ENCODE measurements at places on chromosomes 11 and 22.
A peak's percentile ranks its signal among the peaks of the same experiment; 100 is the strongest.

GRCh38 chr11:69915151-69915500 is 95.9 kb upstream of the FGF3 start:
- DNase-seq, result no peak

- DNase-seq, result no peak
Observed at GRCh38 chr22:49088801-49089791, 738.6 kb downstream of the BRD1 start.

GRCh38 chr11:34680918-34681586 is 60.2 kb downstream of the EHF start:
- no peak for DNase-seq

GRCh38 chr11:74354036-74354435 is 42.6 kb upstream of the P4HA3 start:
- DNase-seq, result no peak

- peak; percentile 61 for DNase-seq
Observed at GRCh38 chr11:83194281-83195142, 1.0 kb downstream of the ANKRD42 start.

GRCh38 chr11:6637871-6638270 is 17.7 kb downstream of the DCHS1 start:
- no peak for DNase-seq

DNA sequence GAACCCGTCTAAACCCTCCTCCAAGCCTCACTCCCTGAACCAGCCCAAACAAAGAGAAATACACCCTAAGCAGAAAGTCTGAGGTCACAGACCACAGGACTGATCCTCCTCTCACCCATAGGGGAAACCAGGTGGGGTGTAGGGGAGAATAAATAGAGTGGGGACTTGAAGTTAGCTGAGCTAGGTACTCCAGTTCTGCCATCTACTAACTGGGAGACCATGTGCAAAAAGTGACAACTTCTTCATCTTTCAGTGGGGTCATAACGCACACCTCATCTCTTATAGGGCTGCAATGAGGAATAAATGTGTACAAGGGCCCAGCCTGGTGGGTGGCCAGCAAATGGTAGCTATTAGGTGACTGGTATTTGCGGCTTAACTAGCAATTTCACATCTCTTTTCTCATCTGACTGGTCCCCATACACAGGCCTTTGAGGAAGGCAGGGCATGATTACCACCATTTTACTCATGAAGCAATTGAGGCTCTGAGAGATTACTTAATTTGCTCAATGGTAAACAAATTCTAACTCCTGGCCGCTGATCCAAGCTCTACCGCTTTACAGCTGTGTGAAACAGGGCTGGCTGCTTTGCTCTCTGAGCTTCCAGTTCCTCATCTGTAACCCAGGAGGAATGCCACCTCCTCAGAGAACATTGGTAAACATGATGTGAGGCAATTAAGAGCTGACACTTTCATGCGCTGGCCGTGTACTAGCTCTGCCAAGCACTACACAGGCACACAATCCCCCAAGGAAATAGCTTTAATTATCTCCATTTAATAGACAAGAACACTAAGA is 16.6 kb downstream of the TBC1D10A start:
- no peak for DNase-seq

DNA sequence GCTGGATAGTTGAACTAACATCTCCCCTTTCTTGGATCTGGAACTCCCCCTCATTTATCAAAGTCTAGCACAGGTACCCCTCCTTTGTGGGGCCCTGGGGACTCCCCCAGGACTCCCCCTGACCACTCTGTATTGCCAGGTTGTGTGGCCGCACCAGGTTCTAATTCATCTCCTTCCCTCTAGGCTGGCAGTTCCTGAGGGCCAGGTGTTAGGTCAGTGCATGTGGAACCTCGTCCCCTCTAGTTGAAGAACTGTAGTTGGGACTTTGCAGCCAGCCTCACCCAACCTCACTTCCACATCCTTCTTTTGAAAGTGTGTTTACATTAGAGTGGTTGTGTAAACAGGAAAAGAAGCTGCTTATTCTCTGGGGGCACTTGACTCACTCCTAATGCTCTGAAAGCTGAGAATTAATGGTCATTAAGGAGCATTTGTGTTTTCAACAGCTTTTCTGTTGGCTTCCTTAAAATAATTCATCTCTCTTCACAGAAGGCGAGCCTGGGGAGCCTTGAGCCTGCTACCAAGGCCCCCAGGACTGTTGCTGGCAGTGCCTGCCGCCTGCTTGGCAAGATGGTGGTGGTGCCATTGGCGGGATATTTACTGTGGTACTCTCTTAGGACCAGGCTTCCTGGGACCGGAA is 11.8 kb downstream of the UPB1 start:
- DNase-seq, result no peak

DNA sequence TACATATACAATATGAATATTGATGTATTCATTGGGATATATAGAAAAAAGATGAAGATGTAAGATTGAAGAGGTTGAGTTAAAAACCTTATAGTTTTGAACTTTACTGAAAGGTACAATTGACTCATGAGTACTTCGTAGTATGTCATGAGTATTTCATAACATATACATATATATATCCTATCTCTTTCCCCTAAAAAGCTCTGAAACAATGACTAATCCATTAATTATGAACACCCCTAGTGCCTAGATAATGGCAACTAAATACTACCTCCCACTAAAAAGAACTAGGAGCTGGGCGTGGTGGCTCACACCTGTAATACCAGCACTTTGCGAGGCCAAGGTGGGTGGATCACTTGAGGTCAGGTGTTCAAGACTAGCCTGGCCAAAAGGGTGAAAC is 31.5 kb downstream of the SLC35F2 start:
- DNase-seq, result no peak

GRCh38 chr11:69510471-69511357 is 29.3 kb downstream of the LINC01488 start:
- DNase-seq, result no peak

GRCh38 chr11:73496134-73496533 is 101.8 kb downstream of the FAM168A start:
- DNase-seq, result no peak

- no peak for DNase-seq
Observed at GRCh38 chr11:126153972-126154371, 57.5 kb downstream of the RPUSD4 start.

DNA sequence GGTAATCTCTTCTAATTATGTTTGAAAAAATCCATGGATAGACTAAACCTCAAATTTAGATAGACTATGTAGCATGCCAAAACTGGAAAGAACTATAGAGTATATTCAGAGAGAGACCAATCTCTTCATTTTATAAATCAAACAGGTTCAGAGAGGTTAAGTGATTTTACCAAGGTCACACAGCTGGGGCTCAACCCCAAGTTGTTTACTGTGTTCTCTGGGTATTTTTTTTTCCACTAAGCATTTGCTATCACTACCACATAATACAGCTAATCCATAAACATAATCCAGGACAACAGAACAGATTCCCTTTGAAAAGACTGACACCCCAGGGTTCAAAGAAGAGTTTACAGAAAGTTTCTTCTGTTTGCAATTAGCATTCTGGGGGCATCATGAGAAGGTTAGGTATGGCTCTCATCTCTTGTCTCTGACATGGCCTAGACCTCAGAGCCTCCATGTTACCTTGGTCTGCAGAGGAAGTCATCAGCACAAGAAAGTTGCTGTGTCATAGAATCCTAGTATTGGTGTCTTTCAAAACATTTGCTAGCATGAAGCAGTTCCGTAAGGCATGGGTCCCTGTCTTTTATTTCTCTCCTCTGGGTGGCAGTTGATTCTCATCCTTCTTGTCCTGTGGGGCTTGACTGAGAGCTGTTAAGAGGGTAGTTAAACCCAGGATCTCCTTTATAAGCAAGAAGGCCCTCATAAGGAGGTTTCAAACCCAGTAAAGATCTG is 94.5 kb upstream of the HSD17B12 start:
- no peak for DNase-seq

DNA sequence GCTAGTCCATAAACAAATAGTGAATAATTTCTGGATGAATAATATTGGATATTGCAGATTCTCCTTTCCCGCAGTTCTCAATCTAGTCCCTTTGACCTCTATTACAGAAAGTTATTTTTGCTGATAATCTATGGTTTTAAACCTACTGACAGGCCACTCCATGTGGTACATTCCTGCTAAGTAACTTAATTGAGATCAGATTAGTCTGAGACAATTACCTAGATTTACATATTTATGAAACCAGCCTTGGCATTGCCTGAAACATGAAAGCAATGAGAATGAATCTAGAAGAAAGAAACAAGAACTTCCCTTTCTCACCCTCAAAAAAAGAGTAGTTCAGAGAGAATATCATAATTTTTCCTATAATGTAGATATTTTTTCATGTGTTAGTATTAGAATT is 964.2 kb downstream of the JRKL start:
- no peak for DNase-seq

DNA sequence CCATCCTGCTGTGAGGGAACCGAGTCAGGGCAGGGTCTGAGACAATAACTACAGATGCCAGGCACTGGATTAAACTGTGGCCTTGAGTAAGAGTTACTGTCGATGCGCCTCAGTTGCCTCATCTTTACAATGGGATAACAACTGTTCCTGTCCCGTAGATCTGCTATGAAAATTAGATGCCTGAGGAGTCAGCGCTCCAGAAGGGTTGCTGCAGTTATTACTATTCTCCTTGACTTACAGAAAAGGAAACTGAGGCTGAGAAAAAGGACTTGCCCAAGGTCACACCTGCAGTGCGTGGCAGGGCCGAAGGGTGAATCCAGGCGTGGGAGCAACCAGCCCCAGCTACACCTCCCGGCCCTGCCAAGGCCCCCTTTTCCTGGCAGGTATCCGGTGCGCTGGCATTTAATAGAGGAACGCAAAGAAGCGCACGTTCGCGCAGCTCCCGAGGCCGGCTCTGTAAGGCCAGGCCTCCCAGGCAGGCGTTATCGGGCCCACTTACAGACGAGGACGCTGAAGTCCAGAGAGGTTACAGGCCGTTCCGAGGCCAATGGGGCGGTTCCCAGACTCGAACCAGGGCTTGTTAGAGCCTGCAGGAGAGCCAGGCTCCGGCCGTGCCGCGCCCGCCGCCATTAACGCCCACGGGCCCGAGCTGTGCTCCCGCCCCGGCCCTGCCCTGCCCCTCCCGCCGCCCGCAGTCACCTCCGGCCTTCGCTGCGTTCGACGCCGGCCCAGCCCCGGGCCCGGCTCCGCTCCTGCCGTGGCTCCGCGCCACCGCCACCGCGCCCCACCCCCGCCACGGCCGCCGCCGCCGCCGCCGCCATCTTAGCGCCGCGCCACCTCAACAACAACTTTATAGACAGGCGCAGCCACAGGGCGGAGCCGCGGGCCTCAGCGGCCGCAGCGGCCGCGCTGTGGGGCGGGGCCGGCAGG is at the start of gene C11orf68:
TSS of gene C11orf68 (minus strand) at position 852 of the 930 bp plus-strand sequence. CDS start at position 821, 31 bp downstream.
- DNase-seq, result no peak

GRCh38 chr11:115929618-115930129 is 425.5 kb upstream of the CADM1 start:
- DNase-seq, result no peak
